ENCODE measurements at places on chromosomes 16 and 17.

DNA sequence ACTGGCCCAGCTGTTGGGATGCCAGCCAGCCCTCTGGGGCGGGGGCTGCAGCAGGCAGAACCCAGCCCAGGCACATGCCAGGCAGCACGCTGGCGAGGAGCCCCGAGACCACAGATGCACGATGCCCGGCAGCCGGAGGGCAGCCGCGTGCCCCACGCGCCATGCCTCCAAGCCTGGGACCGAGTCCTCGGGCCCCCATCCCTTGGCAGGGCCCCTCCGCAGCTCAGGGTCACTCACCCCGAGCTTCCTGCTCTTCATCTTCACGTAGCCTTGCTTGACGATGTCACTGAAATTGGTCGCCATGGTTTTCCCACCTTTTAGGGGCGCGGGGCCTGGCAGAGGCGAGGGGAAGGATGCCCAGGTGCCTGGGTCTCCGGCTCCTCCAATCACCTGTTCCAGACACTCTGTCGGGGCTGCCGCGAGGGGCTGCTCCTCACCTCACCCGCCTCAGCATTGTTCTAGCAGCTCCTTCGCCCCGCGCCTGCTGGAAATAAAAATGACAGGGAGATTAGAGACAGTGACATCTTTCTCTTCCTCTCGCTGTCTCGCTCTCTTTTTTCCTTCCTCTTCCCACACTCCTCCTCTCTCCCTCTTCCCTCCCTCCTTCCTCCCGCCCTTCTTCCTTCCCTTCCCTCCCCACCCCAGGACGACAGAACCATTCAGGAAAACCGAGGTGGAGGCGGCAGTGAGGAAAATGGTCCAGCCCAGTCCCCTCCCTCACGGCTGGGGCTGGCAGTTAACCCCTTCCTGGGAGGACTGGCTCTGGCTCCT lies 6.9 kb downstream of the DOK4 start:
- peak; percentile 58 for DNase-seq

DNA sequence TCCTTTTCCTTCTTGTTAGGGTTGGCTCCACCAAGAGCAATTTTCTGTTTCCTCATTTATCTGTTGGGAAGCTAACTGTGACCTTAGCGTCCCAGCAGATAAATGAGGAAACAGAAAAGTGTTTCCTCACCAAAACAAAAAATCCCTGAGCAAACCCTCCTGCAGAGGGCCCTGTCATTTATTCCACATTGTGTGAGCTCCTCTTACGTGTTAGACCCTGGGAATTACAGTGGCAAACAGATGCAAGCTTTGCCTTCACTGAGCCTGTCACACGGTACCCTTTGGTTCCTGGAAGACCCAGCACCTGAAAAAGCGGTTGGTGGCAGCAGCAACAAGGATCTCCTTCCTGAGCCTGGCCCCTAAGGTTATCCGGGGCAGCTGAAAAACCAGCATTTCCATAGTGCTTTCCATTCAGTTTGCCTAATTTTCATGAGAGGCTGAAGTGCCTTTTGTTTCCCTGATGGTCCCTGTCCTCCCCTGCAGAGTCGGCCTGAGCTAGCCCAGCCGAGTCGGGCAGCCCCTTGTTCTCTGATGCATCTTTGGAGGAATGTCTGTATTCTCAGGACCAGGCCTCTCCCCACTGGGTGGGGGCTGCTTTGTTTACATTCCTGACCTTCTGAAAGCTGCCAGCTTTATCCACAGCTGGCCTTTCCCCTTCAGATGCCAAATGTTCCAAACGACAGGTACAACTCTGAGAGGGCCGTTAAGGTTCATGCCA lies 34.7 kb downstream of the YPEL2 start:
- peak; percentile 62 for DNase-seq

DNA sequence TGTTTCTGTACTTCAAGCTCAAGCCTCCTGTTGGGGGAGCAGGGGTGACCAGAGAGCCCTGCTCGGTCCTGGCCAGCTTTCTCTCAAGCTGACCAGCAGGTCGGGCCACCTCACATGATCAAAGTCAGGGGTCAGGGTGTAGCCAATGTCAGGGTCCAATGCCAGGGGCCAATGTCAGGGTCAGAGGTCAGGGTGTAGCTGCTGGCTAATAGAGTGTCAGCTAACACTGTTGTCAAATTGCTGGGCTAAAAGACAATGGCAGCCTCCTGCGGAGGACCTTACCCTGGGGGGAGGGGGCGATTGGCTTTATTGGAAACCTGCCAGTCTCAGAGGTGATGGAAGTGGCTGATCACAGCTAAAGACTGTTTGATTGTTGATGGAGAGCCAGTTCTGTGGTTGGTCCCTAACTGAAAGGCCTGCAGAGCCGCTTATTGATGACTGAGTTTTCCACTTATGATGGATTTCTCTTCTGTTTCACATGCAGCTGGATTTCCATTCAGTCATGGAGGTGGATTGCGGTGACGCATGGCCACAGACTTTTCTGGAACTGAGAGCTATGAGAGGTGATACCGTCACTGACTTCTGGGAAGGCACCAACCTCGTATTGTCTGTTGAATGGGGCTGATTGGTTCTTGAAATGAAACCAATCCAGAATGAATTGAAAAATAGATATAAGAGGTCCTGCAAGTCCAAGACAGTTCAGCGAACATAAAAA lies 97.4 kb upstream of the ZFHX3 start:
- DNase-seq = no peak

- DNase-seq = no peak
These were observed 42.0 kb downstream of the TNFRSF13B start for GRCh38 chr17:16929757-16930520.

DNA sequence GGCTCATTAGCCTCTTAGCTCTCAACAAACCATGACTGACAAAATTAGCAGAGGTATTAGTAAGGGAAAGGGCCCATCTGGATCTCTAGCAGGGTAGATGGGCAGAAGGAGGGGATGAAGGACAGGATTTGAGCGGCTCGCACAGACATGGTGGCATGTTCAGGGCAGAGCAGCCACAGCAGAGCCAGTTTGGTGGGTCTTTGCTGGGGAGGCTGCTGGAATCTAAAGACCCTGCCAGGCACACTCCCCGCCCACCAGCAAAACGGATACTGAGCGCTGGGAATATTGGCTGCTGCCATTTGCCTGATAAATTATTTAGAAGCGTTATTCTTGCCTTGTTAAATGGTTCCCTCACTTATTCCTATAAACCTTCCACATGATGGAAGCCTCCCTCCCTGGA lies 20.7 kb upstream of the NAT9 start:
- DNase-seq = no peak

Measured in choroid plexus epithelial cell (primary cell).